ENCODE measurements at places on chromosomes 4 and X. TPM values are rescaled to one million over a fixed set of nuclear protein-coding genes. Genes with fewer than 3 reads are reported as not detected.

DNA sequence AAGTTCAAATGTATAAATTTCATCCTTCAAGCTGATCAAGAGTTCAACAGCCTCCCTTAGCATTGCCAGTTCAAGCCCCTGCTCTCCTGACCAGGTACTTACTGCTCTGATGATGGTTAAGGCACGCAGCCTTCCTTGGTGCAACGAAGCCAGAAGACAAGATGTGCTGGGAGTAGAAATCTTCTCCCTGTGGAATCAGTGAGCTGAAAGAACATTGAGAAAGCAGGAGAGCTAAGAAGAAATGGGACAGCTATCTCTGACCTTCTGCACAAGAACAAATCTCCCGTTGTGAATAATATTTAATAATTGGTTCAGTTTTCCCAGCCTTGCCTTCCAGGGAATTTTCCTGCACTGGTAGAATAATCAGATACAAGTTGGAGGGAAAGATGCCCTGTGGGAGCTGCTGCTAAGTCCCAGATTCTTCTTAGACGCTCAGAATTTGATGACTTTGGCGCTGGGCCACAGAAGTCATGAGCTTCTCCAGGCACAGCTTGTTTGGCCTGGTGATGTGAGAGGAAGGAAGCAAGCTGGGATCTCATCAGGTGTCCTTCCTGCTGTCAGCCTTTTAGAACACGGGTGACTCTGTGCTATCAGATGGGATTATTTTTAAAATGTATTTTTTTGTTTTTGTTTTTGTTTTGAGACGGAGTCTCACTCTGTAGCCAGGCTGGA lies 77.8 kb downstream of the CD38 start:
- no peak for DNase-seq

GRCh38 chr4:102388611-102389010 lies 43.3 kb upstream of the SLC39A8 start:
- no peak for DNase-seq

The TEX11 gene
- total RNA-seq, result 0.14 TPM

DNA sequence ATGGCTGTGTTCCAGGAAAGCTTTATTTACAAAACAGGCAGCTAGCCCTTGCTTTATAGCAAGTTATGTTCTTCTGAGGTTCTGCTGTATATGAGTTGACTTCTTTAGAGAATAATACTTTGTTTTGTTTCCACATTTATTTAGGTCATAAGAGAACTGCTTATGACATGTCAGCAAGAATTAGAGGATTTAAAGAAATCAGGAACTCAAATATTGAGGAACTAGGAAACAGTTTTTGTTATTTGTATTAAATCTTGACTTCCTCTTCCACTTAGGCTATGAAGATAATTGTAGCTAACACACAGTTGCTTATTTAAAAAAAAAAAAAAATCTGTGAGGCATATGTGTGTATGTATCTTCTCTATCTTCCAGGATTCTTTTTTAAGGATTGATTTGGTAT lies 14.3 kb downstream of the ZRSR2 start:
- no peak for DNase-seq

- DNase-seq, result no peak
Observed at GRCh38 chr4:107570952-107571351, 149.1 kb downstream of the PAPSS1 start.

The EGFL6 gene
- total RNA-seq, result 3.6 TPM

GRCh38 chr4:164890691-164891090 lies 13.7 kb downstream of the APELA start:
- no peak for DNase-seq

The TLR10 gene
- 0.98 TPM for total RNA-seq

- DNase-seq, result no peak
Observed at GRCh38 chr4:99610605-99611175, 36.1 kb downstream of the MTTP start.

- DNase-seq, result peak; percentile 86
Observed at GRCh38 chr4:89056953-89057398, at the start of gene FAM13A. Gene FAM13A, minus strand, starts transcription at chr4:89057185. Its CDS starts 221 bp downstream, at chr4:89056964.

DNA sequence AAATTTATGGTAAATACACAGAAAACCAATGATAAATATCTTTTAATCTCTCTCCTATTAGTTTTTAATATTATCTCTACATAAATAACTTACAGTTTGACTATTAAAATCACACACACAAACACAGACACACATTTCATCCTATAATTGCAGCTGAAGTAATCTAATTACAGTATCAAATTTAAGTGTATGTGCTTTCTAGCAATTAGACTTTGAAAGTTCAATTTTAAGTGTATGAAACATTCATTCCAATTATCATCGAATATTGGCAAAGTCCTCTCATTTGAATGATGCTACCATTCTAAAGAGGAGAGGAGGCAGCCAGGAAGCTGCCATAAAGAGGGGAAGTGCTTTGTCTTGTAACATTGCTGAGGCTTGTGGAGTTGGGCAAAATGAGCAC lies 221.2 kb upstream of the PABPC4L start:
- DNase-seq, result no peak

- no peak for DNase-seq
Observed at GRCh38 chr4:123050018-123050417, 127.6 kb upstream of the NUDT6 start.

GRCh38 chr4:129326571-129327460 lies 230.9 kb downstream of the C4orf33 start:
- DNase-seq, result no peak

- no peak for DNase-seq
Observed at GRCh38 chrX:12237131-12237530, 98.9 kb downstream of the FRMPD4 start.

DNA sequence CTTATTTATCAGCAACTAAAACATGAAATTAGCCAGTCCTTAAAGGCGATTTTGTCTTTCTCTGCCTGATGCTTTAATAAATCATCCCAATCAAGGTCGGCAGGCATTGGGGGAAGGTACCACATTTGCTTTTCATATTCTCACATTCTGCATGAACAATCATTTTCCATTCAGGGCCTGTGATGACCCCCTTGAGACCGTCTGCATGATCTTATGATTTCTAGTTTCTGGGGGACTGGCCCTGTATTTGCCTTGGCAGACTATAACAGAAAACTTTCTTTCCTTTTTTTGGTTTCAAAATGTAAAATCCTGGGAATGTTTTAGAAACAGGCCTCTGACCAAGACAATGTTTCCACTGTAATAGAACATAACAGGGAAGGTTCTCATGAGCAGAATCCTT lies 296.8 kb downstream of the IDS start:
- DNase-seq, result no peak

DNA sequence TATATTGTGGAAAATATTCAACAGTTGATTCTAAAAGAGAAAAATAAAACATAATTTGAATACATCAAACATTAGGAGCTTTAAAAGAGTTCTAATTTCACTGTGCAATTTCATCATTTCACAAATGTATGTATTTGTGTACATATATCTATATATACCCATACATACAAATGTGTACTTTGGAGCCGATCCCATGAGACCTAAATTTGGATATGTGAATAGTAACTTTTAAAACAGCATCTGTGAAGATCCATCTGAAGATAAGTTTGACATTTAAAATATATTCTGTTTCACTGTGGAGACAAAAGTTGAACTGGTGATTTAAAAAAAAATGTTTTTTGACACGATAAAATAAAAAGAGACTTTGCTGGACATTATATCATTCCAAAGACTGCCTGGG lies 374.0 kb downstream of the TMA16 start:
- DNase-seq, result no peak

- DNase-seq, result no peak
Observed at GRCh38 chr4:86755388-86755787, 93.8 kb downstream of the SLC10A6 start.

DNA sequence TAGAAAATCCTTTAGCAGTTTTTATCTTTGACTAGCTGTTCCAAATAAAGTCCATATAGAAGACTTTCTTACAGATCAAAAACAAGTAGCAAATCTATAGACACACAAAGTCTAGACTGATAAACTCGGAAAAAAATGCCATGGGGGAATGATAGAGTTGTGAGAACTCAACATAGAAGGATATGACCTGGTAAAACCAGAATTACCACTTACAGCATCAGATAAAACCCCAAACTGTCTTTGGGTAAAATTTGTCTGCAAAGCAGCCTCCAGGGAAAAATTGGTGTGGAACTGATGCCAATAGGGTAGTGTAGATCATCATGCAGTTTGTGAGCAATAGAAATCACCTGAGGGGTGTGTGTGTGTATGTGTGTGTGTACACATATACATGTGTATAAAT lies 579.1 kb downstream of the SPOCK3 start:
- DNase-seq, result no peak

DNA sequence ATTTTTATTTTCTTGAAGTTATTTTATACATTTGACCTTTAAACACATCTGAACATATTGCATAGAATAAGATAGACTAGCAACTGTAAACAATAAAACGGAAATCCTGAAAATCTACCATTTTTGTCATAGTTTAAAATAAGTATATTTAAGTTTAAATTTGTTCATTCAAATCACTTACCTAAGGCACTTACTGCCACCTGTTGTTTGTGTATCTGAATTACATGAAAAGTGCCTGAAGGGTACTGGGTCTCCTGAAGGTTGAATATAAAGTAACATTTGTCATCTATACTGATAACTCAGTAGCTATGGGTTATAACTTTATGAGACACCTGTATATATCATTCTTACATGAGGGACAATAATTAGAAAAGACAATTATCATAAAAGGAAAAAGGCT lies 38.6 kb downstream of the TRPC5 start:
- DNase-seq, result no peak

The RPS6KA3 gene
- 51.9 TPM for total RNA-seq

DNA sequence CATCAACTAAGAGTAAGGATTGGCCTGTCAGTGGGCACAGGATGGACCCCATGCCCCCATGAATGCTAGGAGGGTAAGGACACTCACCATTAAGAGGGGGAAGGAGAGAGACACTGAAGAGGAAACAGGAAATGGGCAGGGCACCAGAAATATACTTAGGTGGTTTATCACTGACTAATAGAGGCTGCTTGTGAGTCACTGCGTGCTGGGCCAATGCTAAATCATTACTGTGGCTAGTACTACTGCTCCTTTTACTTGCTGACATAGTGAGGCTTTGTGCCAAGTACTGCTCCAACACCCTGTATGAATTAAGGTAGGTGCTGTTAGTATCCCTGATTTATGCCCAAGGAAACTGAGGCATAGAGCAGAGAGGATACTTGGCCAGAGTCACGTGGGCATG lies 130.4 kb upstream of the FRMPD4 start:
- DNase-seq, result no peak

The NPY1R gene
- 6.3 TPM for total RNA-seq

The ZNF732 gene
- not detected for total RNA-seq

DNA sequence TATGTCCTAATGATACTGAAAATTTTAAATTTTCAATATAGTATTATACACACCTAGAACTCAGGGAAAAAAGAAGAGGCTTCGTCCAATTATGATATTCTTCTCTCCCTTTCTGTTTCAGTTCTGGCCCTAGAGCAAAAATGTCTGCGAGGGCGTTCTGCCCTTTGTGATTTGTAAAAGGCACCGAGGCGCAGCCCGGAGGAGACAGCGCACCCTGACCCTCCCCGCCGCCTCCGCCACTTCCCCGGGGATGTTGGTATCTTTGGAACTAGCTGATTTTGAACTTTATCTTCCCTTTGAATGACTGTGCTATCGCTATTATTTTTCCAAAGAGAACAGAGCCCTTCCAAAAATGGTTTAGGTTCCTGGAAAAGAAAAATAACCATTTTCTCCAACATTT lies 173.2 kb upstream of the FAM9B start:
- DNase-seq, result no peak

- DNase-seq, result no peak
Observed at GRCh38 chr4:123167931-123168330, 228.7 kb upstream of the SPRY1 start.

- peak; percentile 19 for DNase-seq
Observed at GRCh38 chrX:51891821-51892551, 1.4 kb upstream of the MAGED1 start.

The PRRG1 gene
- total RNA-seq, result 22.3 TPM

- no peak for DNase-seq
Observed at GRCh38 chr4:147749811-147750321, 18.0 kb downstream of the ARHGAP10 start.

- no peak for DNase-seq
Observed at GRCh38 chr4:171636606-171637005, 176.6 kb upstream of the GALNTL6 start.

GRCh38 chr4:3724319-3725231 lies 41.6 kb upstream of the ADRA2C start:
- no peak for DNase-seq

DNA sequence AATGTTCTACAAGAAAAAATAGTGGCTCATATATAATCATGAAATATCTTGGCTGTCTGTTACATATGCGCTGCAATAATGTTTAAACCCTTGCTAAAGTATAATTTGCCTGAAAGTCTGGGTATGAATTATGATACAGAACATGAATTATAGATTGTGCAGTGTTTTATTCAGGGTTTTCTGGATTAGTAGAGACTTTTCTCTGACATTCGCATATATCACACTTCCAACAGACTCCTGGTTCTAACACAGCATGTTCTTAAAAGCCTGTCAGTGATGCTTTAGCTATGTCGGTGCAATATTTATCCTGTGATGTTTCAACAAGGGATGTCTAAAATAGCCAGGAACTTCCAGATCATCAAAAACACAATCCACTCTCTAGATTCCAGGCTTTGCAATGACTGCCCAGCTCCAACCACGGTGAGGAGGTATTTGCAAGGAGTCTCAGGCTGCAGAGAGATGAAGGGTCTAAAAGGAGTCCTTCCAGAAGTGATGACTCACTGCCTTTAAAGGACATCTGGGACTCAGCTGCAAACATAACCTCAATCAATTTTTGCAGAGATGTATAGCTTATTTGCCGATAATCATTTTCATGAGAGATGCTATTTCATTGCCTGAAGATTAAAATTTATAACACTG lies 69.4 kb downstream of the RWDD4 start:
- DNase-seq, result no peak

- DNase-seq, result no peak
Observed at GRCh38 chrX:40539214-40540142, 41.3 kb upstream of the ATP6AP2 start.

DNA sequence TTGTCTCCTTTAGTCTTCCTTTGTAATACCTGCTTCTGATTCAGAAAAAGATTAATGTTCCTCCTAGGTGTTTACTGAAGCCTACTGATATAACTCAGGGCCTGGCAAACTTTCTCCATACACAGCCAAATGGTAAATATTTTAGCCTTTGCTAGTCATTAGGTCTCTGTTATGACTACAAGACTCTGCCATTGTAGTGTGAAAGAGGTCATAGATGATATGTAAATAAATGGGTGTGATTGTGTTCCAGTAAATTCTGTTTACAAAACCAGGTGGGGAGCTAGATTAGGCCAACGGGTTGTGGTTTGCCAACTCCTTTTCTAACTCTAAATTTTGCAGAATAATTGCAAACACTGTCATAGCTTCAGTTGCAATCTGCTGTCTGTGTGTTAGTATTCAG lies 568.1 kb upstream of the GNPDA2 start:
- DNase-seq, result no peak

The SSX4 gene
- not detected for total RNA-seq

The GUCY2F gene
- total RNA-seq, result not detected

DNA sequence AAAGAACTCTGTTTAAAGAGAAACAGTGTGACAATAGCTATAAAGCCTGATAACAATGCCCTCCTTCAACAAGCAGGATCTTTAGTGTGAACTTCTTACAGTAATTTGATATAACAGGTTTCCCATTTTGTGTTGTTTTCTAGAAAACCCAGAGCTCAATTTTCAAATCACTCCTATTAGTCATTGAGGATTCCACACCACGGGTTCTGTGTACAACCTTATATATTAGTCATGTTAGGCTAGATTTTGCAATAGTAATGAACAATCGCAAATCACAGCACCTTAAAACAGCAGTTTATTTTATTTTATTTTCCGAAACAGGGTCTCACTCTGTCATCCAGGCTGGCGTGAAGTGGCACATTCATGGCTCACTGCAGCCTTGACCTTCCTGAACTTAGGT lies 1020.9 kb upstream of the INTU start:
- no peak for DNase-seq

GRCh38 chr4:83272900-83273299 lies 11.7 kb downstream of the COQ2 start:
- no peak for DNase-seq
